ENCODE measurements at places on chromosomes 12 and 14. TPM values are rescaled to one million over a fixed set of nuclear protein-coding genes. Genes with fewer than 3 reads are reported as not detected.

OLR1 gene
- total RNA-seq, result 5.1 TPM

CLEC1A gene
- total RNA-seq, result 0.09 TPM

CLEC4A gene
- not detected for total RNA-seq

B4GALNT3 gene
- not detected for total RNA-seq

GPRC5D gene
- not detected for total RNA-seq

APOF gene
- total RNA-seq, result not detected

MYH6 gene
- total RNA-seq, result not detected

FAM90A1 gene
- total RNA-seq, result 0.09 TPM

SPTB gene
- total RNA-seq, result under 0.01 TPM

KCNJ8 gene
- total RNA-seq, result 2.3 TPM

DNAJC22 gene
- total RNA-seq, result 4.3 TPM

ARHGAP9 gene
- total RNA-seq, result not detected

TAS2R50 gene
- not detected for total RNA-seq

LRP1-AS gene
- total RNA-seq, result not detected

ST8SIA1 gene
- total RNA-seq, result 0.93 TPM

Data from pericardium fibroblast (primary cell).